ENCODE measurements at places on chromosomes 7 and 10.

GRCh38 chr7:99693427-99694200 is 13.8 kb upstream of the CYP3A5 start:
- no peak for DNase-seq

- peak; percentile 62 for DNase-seq
Measured at GRCh38 chr7:14836571-14837189, 65.9 kb downstream of the DGKB start.

- no peak for DNase-seq
Measured at GRCh38 chr7:64990216-64990615, 620 bp downstream of the ZNF117 start.

DNA sequence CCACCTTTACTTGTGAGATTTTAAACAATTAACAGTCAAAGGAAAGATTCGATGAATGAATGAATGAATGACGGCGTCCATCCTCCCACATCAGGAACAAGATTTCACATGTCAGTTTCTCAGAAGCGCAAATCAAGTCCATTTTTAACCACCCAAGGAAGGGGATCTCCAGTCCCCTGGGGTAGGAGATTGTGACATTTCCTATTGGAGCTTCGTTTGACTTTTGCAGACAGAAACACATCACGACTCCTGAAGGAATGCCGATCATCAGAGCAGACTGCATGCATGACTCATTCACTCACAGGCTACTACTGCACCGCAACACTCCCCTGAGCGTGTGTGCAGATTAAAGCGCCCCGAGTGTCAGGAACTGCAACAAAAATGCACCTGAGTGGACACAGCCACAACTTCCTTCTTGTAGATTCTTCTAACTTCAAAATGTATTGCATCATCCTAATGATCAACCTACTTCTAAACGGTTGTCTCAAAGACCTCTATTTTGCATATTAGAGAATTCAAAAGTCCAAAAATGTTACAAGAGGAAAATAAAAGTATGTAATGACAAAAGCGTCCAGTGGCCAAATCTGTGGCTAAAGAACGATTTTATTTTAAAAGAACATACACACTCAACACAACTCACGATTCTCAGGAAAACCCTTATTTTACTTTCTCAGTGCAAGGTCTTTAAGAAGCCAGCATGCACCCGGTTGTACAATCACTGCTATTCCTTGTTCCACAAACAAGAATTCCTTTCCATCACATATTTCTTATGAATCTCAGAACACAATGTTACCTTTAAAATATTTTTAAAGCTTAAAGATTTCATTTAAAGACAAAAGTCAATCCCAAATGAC is 172.6 kb downstream of the FAM107B start:
- DNase-seq: peak; percentile 62

- no peak for DNase-seq
Measured at GRCh38 chr10:71363936-71364335, 32.8 kb upstream of the CDH23 start.

DNA sequence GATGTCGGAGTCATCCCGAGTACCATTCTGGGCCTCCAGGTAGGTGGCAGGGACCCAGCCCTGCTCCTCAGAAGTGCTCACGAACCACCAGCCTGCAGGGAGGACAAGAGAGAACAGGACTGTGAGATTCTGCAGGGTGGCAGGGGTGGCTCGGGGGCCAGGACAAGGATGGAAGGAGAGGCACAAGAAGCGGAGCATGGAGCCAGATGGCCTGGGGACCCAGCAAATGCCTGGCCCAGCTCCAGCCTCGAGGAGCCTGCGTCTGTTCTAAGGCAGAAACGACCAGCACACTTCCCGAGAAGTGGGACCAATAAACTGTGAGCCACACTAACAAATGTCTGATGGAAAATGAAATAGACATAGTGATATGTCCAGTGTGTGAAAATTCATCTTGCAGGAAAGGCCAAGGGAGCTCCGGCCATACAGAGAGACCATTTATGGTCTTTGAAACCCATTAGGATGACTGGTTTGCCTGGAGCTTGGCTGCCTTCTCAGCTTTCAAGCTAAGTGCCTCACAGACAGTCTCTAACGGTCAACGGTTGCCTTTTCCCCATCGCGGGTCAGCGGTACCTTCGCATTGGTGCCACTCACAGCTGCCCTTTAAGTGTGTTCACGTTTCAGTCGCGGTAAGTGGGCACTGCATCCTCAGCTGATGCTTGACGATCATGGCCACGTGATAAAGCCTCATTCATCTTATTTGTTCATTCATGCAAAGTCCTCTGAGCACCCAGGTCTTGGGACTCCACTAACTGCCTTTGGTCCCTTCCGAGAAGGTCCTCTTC is 133.8 kb downstream of the NEURL1 start:
- DNase-seq: no peak

DNA sequence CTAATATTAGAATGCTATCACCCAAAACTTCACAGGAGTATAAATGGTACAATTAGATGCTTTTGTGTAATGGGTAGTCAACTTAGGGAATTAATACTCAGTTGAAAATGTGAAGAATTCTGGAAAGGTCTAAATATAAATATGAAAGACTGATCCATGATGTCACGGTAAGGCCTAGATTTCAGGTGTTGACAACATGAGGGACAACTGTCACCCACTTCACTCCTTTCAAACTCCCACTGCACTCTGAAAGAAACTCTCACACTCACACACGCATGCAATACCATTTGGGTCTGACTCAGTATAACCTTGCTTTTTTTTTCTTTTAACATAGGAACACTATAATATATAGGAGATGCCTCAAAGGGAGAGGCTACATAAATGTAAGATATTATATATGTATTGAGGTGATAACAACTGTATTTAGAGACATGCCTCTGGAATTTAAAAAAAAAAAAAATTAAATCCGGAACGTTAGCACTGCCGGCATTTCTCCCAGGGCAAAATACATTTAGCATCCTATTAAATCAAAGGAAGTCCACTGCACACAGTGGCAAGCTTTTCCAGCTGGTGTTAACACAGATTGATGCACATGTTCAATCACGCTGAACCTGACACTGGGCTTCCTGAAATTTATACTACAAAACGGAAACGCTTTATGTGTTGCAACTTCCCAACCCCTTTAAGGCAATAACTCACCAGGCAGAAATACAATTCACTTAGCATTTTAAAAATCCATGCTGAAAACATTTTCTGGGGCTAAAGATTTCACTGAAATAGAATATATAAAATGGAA is 74.9 kb downstream of the RSU1 start:
- no peak for DNase-seq

DNA sequence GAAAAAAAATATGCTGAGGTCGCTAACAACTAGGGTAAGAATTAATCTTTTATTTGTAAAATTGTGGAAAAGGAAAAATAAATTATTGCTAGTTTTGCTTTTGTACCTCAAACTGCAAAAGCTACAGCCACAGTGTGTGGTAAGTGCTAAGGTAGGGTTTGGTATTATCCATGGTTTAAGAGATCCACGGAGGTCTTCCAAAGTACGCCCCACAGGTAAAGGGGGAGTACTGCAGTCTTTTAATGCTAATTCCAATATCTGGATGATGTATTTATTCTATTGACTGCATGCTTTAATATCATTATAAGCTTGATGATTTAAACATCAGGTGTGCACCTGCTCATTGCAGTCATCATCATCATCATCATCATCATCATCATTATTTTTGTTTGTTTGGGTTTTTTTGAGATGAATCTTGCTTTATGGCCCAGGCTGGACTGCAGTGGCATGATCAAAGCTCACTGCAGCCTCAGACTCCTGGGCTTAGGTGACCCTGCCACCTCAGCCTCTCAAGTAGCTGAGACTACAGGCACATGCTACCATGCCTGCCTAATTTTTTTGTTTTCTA is 38.4 kb upstream of the BMS1 start:
- no peak for DNase-seq

DNA sequence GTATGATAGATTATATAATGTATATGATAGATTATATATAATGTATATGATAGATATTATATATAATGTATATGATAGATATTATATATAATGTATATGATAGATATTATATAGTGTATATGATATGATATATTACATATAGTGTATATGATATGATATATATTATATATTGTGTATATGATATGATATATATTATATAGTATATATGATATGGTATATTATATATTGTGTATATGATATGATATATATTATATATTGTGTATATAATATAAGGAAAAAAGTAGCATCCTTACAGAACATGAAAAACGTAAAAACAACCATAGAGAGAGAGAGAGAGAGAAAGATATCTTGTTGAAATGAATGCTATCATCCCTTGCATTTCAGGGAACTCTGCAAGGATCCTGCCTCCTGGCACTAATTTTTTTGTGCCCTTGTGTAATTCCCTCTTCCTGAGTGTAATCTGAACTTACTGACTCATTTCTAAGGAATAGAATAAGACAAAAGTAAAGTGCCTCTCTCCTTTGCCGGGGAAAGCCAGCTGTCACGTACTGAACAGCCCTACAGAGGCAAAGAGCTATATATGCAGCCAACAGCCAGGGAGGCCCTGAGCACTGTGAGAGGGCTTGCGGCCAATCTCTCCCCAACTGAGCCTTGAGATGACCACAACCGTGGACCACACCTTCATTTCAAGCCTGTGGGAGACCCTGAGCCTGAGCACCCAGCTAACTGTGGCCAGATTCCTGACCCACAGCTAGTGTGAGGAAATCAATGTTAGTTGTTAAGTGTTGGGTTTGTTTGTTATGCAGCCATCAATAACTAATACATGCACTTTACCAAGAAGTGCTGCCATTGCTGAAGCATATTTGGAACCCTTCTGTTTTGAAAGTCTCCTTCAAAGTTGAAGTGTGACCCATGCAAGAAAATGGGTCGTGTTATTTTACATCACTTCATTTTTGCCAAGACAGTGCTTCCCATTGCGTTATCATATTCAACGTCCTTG is 61.1 kb upstream of the EZH2 start:
- DNase-seq: peak; percentile 33

DNA sequence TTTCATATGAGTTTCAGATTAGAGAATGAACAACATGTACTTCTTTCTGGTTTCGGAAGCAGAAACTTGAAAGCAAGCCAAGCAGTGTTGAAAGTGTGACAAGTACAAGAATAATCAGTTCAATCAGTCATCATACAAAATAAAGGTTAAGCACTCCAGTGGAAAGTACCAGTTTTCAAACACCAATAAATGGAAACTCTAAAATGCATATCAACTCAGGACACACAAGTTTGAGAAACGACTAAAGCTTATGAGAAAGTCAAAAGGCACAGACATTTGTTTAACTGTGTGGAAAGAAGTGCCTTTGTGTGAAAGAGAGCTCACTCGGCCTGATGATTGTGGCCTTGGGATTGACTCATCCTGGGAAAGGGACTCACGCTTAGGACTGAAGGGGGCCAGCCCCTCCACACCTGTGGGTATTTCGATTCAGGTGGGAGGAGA is 60.6 kb upstream of the AKR1C1 start:
- no peak for DNase-seq

- no peak for DNase-seq
Measured at GRCh38 chr10:129509155-129509554, 42.1 kb downstream of the MGMT start.

DNA sequence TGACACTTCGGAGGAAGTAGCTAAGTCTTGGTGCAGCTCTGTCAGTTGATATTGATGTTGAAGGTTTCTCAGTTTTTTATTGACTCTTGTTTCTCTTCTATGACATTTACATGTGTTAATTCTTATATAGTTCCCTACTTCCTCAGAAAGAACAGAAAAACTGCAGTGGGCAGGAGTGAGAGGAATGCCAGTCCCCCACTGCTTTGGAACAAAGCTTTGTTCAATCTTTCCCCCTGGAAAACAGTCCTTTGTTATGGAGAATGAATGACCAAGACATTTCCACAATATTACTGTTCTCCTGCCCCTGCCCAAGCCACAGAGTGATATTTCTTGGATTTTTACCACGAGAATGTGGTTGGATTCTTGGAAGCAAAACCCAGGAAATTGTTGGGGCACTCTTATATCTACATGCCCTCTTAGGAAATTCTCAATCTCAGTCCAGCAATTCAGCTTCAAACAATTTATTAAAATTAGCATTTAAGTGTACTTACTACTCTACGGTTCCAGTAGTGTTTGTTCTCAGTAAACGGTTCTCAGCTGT is 258.0 kb upstream of the KCND2 start:
- no peak for DNase-seq

DNA sequence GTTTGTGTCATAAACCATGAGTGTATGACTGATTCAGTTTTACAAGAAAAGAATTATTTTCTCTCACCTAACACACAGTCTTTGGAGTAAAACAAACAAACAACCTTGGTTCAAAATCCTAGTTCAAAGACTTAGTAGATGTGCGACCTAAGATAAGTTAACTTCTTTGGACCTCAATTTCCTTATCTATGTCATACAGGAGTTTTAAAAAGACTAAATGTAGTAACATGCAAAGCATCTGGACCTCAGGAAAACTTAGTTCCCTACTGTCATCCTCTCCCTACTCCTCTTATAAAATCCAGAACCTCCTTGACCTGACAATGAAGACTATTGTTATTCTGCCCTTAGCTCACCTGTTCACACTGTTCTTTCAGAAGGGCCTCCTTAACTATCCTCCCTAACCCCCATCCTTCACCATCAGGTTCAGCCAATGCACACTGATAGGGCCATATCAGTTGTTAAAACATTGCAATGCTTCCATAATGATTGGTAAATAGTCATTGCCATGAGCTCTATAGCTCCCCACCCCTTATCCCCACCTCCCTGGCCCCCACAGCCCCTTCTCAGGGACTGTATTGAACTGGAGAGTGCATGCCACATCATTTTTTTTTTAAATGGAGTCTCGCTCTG is 28.8 kb upstream of the CCNJ start:
- no peak for DNase-seq

DNA sequence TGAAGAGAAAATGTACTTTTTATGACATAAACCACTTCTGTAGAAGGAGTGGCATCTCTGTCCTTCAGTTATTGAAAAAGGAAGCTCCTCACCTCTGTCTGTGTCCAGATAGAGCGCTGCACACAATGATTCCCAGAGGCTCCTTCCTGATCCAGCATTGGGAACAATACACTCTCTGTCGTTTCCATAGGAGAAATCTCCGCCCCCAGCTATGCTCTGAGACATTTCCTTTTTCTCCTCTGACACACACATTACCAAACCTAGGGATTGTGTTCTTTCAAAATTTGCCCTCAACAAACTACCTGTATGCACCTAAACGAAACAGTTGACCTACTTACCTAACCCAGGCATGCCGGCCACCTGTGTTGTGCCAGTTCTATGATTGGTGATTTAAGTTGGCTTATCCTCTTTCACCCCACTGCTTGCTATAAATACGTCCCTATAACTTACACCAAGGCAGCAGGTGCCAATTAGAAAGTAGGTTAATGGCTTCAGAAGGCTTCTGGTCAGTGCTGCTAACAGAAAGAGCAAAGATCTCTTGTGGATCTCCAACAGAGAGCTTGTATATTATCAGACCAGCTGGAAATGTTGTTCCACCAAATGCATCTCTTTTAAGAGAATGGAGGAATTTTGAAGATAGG is 140.1 kb upstream of the JCAD start:
- no peak for DNase-seq

Measured in AG08395 (cell line).